Activated effector memory CD4-positive, alpha-beta T cell treated with Interleukin-2 at 50 U/mL for 16 hours (primary cell): ENCODE measurements at places on chromosomes 13 and 19.

DNA sequence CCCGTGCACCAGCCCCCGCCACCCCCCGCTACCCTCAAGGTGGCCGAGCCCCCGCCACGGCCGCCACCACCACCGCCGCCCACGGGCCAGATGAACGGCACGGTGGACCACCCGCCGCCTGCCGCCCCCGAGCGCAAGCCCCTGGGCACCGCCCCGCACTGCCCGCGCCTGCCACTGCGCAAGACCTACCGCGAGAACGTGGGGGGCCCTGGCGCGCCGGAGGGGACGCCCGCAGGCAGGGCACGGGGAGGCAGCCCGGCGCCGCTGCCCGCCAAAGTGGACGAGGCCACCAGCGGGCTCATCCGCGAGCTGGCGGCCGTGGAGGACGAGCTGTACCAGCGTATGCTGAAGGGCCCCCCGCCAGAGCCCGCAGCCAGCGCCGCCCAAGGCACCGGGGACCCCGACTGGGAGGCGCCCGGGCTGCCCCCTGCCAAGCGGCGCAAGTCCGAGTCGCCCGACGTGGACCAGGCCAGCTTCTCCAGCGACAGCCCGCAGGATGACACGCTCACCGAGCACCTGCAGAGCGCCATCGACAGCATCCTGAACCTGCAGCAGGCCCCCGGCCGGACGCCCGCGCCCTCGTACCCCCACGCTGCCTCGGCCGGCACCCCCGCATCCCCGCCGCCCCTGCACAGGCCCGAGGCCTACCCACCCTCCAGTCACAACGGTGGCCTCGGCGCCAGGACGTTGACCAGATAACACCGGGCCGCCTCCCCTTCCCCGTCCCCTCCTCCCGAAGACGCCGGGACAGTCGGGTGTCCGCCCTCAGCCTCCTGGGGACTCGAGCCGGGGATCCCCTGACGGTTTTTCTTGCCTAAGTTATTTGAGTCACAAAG is 11.3 kb upstream of the EHD2 start:
- DNase-seq = no peak

DNA sequence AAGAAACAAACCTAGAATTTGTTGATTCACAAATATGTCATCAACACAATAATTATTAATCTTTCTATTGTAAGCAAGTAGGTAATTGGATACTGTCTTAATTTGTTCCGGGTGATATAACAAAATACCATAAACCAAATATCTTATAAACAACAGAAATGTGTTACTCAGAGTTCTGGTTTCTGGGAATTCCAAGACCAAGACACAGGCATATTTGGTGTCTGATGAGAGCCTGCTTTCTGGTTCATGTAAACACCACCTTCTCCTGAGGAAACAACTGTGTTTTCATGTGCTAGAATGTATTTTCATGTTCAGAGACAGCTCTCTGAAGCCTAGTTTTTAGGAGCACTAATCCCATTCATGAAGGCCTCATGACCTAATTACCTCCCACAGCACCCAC is 1819.5 kb downstream of the SLITRK5 start:
- DNase-seq = no peak

DNA sequence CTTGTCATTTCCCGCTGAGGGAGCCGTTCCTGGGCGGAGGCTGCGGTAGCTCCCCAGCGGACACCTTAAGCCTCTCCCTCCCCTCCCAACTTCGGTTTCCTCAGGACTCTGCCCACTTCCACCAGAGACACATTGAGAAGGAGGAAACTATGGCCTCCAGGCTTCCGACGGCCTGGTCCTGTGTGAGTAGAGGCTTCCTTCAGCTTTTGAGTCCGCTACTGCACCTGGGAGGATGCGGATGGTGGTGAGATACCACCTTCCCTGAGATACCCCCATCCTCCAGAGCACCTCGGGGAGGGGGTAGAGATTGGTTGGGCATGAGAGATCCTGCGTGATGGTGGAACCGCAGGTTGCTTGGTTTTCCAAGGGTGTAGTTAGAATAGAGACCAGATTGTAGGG is 955 bp downstream of the ZNF274 start:
- DNase-seq = no peak

DNA sequence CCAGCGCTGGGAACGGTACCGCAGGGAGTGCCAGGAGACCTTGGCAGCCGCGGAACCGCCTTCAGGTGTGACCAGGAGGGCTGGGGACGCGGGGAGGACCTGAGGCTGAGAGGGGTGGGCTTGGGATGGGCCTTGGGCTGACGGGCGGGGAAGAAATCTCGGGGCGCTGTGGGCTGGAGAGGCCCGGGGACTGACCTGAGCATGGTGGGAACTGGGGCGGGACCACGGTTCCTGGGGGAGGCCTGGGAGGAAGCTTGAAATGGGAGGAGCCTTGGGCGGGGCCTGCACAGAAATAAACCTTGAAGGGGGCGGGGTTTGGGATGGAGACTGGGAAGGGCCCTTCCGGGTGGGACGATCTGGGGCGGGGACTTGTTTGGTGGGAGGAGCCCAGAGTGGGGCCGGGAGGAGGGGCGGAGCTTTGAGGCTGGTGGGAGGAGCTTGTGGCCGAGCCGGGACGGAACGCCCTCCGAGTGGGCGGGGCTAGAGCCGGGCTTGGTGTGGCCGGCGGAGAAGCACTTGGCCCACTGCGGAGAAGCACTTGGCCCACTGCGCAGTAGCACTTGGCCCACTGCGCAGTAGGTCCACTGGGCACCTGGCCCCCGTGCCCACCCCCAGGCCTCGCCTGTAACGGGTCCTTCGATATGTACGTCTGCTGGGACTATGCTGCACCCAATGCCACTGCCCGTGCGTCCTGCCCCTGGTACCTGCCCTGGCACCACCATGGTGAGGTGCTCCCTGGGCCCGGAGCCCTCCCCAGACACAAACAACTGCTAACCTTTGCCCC is 2.8 kb downstream of the GIPR start:
- DNase-seq = no peak

DNA sequence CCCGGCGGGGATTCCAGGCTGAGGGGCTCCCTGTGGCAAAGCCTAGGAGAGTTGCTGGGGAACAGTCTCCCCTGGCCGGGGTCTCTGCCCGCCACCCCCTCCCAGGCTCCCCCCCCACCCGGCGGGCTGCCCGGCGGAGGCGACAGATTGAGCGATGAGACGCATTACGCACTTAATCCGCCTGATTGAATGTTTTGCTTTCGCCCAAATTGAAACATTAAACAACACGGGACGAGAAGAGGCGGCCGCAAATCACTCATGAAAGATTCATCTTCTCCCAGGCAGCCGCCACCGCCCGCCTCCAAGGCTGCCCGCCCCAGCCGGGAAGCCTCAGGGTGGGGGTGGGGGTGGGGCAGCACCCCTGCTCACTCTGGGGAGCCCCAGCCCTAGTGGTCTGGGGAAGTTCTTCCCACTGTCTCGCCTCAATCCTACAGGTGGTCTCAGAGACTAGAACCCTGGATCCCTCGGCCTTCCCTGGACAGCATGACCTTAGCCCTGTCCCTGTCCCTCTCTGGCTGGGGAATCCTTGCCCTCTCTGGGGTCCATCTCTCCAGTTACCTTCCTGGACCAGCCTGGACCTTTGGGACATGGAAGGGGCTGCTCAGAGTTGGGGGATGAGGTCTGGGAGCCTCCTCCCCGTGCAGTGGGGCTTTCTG is 7.6 kb upstream of the ERFL start:
- no peak for DNase-seq

GRCh38 chr13:105642511-105642958 is 892.9 kb downstream of the EFNB2 start:
- DNase-seq = no peak

DNA sequence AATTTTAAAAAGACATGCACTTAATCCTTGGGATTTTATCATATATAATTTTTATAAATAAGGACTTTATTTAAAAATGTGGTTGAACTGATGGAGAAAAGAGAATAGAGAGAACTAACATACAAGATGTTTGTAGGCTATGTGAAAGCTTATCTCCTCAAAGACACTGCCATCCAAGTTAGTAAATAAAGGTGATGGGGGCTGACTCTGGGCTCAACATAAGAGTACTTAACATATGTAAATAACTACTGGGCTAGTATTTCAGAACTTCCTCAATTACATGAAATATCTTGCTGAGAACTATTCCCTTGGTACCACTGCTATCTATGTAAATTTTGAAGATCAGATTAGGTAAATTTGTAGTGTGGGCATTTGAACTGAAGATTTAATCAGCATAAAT is 1017.3 kb upstream of the PCDH20 start:
- DNase-seq = no peak

DNA sequence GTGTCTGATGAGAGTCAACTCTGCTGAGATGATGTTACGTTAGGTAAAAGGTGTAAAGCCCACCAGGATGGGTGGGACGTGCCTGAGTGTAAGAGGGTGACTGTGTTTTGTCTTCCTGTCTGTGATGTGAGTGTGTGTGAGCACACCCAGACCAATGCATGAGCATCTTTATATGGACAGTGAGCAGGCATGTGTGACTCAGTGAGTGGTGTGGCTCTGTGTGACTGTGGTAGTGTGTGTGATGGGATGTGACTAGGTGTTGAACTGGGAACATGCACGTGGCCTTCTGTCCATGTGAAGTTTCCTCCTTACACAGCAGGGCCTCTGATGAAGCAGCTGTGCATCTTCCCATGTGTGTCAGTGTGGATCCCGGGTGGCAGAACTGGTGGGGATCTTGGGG is 17.8 kb upstream of the LGALS16 start:
- no peak for DNase-seq

DNA sequence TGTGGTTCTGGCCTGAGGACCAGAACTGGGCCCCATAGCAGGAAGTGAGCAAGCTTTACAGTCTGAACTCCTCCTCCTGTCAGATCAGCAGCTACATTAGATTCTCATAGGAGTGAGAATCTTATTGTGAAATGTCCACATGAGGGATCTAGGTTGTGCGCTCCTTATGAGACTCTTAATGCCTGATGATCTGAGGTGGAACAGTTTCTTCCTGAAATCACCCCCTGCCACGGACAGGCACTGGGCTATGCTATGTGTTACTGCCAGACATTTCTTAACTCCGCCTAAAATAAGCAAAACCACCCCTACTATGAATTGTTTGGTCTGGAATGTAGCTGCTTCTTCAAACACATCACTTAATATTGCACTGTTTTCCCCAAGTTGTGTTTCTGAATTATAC is 4.6 kb downstream of the FBXL3 start:
- no peak for DNase-seq

DNA sequence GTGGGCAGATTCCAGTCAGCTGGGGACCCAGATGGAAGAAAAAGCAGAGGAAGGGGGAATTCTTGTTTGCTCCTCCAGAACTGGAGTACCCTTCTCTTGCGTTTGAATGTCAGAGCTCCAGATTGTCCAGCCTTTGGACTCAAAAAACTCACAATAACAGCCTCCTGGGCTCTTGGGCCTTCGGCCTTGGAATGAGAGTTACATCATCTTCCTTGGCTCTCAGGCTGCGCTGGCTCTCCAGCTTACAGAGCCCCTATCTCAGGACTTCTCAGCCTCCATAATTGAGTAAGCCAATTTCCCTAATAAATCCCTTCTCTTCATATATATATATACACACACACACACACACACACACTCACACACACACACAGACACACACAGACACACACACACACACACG is 1215.7 kb upstream of the SLC10A2 start:
- no peak for DNase-seq

GRCh38 chr13:71867131-71867814 is at the start of gene DACH1:
TSS of gene DACH1 (minus strand) at chr13:71867204.
- no peak for DNase-seq

- no peak for DNase-seq
Observed at GRCh38 chr13:31670831-31671617, 68.3 kb upstream of the RXFP2 start.

- DNase-seq = no peak
Observed at GRCh38 chr13:73833325-73834070, 300.7 kb downstream of the KLF12 start.

- no peak for DNase-seq
Observed at GRCh38 chr13:33953781-33954180, 135.8 kb downstream of the RFC3 start.

DNA sequence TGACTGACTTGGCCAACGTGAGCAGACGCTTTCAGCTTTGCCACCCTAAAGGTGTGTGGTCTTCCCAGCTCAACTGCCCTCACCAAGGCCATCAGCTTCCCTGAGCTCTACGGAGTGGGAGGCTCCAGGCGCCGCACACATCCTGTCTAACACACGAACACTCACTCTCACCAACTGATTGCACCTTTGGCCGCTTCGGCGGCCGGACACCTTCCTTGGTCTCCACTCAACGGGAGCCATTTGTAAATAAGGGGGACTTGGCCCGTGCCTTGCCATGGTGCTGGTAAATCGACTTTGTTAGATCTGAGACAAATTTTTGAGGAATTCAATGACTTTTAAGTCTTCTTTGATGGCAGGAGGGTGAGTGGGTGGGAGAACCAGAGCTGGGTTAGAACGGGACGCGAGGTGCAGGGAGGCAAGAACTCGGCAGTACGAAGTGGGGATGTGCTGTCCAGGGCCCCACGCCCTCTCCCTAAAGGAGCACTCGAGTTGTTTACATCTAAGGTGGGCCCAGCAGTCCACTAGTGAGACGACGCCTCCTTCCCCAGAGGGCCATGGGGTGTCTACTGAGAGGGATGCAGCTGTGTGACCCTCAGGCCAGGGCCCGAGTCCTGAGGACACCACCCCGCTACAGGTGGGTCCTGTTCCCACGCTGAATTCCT is 4.4 kb downstream of the C13orf46 start:
- no peak for DNase-seq

- no peak for DNase-seq
Observed at GRCh38 chr19:36986601-36987000, 70.5 kb downstream of the ZNF568 start.

- DNase-seq = no peak
Observed at GRCh38 chr13:24237356-24237755, 72.0 kb upstream of the C1QTNF9 start.

- no peak for DNase-seq
Observed at GRCh38 chr19:43457809-43458208, 7.6 kb downstream of the LYPD3 start.
